Foreskin keratinocyte (primary cell): ENCODE measurements at places on chromosomes 2 and 18. TPM values are rescaled to one million over a fixed set of nuclear protein-coding genes. Genes with fewer than 3 reads are reported as not detected.

The PTPRN gene
- not detected in 2 replicates for total RNA-seq

The KIF5C gene
- 0.07 and 0.11 TPM in 2 replicates for total RNA-seq

The ANKRD30B gene
- not detected in 2 replicates for total RNA-seq

The FOXI3 gene
- 0.04 TPM in 1 of 2 replicates, not detected in the other for total RNA-seq

The RAD51AP2 gene
- 0.04 and 0.10 TPM in 2 replicates for total RNA-seq

The HSBP1L1 gene
- total RNA-seq = 23.9 and 26.1 TPM in 2 replicates

The GDF7 gene
- not detected in 2 replicates for total RNA-seq

The ANTXR1 gene
- 30.3 and 31.0 TPM in 2 replicates for total RNA-seq

The GALNT14 gene
- 42.0 and 46.3 TPM in 2 replicates for total RNA-seq

The CGREF1 gene
- 0.49 and 1.6 TPM in 2 replicates for total RNA-seq

GRCh38 chr2:156892467-156893281 is 364.8 kb upstream of the GALNT5 start:
- peak; percentile 82 for DNase-seq

DNA sequence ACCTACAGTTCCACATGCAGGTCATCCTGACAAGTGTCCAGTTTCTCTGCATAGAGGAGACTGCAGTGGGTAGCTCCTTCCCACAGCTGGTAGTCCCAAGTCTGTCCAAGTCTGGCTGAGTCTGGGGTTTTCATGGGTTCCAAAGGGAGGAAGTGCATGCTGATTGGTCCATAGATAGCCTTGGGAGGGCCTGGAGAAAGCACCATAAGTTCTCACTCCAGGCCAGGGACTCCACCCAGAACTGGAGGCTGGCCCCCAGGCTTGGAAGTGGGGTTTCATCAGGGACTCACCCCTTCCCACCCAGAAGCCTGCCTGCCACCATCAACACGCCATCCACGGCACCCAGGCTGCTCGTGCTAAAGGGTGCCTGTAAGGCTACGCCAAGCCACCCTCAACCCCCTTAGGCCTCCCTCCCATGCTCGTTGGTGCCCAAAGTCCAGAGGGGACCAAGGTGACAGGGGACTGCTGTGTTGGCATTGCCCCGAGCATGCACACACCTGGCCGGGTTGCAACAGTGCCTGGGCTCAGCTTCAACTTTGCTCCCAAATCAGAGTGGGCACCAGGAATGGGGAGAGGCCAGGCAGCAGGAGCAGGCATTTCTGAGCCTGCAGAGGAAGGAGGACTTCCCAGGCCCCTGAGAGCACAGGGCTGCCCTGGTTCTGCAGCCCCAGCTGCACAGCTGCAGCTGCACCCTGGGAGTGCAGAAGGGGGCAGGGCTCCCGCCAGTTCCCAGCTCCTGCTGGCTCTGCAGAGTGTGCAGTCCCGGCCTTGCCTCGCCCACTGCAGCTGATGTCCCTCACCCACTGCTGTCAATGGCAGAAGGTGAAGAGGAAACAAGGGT is 116.5 kb upstream of the MAP2 start:
- DNase-seq = no peak

- peak; percentile 15 for DNase-seq
Measured at GRCh38 chr2:223314811-223315210, 262.8 kb downstream of the KCNE4 start.

DNA sequence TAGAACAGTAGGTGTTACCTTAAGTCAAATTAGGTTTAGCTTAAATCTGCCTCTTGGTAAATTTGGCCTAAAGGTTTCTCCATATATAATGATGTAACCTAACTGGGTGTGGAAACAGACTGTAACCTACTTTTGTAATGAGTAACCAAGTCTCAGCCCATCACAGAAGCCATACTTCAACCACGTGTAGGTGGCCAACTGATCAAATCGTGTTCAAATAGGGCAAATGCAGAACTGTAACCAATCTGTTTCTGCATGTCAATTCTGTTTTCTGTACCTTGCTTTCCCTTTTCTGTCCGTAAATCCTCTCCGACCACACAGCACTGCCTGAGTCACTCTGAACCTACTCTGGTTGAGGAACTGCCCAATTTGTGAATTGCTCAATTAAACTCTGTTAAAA is 34.0 kb upstream of the PLA2R1 start:
- peak; percentile 51 for DNase-seq

DNA sequence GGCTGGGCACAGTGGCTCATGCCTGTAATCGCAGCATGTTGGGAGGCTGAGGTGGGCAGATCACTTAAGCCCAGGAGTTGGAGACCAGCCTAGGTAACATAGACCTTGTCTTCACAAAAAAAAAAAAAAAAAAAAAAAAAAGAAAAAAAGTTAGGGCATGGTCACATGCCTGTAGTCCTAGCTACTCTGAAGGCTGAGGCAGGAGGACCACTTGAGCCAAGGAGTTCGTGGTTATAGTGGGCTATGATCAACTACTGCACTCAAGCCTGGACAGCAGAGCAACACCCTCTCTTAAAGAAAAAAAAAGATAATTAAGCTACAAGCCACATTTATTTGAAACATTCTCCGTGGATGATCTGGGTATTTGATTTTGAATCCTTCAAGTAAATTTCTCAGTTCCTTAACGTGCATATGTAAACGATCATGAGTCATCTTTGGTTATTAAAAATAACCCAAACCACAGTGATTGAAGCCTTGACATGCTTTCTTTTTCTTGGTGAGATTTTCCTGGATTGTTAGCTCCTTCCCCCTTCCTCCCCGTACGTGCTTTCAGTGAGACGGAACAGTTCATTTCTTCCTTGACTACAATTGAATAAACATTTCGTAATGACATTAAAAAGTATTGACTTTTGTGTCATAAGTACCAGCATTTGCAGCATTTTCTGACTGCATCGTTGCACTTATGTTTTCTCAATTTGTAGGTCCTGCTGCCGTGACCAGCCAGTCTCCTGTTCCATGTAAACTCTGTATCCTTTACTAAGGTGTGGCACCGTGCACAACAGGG is 20.3 kb downstream of the RMC1 start:
- no peak for DNase-seq

GRCh38 chr18:3246635-3247239 is 864 bp upstream of the MYL12A start:
- DNase-seq = no peak

DNA sequence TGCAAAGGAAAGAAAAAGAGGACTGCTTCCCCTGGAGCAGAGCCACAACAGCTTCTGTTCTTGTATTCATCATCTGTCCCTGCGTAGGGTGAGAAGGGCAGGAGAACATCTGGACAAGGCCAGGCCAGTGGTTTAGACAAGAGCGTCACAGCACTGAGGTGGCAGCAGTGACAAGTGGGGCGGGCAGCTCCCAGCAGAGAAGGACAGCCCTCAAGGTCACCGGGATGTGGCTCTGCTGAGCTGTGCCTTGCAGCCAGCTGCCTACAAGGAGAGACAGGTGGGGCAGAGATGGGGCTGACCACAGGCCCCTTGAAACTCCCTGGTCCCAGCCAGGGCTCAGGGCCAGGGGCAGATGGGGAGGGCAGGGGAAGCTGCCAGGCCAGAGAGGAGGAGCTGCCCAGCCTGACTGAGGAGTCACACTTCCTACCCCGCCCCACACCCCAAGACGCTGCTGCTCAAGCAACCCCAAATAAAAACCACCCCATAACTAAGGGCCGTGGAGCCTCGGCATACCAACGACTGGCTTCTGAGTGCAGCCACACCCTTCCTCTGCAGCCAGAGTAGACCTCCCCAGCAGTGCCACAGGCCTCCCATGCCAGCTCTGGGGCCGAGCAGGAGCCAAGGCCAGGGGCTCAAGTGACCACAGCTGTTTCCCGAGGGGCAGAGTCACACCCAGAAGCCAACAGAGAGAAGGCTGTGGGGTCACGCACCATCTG is 5.4 kb downstream of the RAB11FIP5 start:
- no peak for DNase-seq

DNA sequence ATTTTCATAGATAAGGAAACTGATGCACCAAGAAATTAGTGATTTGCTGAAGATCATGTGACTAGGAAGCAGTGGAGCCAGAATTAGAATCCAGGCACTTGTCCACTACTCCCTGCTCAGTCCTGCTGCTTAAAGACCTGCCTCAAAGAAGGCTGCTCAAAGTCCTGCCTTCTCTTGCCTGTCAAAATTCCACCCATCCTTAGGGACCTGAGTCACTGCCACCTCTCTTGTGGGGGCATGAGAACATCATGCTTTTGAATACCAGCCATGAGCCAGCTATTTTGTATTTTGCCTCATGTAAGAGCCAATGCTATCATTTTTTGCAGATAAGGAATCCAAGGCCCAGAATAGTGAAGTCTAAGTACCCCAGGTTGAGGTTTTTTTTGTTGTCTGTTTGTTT is 47.1 kb downstream of the DDX1 start:
- peak; percentile 43 for DNase-seq

- no peak for DNase-seq
Measured at GRCh38 chr2:36360063-36360462, 4.5 kb downstream of the CRIM1 start.

DNA sequence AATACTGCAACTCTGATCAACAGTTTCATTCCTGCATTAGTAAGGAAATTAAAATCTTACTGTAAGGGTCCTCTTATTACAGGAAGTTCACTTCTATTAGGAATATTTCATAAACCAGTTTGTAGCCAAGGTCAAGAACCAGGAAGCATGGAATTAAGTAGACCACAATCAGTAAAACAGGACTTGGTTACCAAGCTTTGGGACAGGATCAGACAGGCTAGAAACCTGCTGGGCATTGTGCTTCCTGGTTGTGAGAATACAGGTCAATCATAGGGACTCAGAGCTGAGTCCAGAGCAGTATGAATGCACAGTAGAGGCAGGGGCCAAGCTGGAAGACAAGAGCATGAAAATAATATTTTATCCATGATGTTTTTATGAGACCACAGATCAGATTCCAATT is 248.0 kb downstream of the IKZF2 start:
- peak; percentile 45 for DNase-seq

DNA sequence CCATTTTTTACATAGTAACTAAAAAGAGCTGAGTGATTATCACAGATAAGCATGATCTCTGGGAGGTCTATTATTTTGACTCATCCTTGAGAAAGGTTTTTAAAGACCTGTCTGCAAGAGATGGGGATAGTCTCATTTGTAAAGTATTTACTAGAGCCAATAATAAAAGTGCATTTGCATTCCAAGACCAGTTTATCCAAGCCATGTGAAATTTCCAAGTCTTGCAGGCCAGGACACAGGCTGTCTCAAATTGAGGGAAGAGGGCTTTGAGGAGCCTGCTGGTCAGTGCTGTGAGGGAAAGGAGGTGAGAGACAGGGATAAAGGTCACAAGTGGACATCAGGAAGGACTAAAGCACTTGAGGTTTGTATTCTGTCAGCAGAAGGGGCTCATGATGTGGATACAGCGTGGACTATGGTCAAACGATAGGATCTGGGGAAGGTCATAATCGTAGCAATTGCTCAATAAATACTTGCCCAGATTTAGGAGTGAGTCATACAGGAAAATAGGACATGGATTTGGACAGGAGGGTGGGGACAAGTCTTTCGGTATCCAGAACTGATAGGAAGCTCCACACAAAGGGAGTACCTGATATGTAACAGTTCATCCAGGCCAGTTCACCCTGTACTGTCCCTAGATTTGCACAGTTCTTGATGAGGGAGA is 6.6 kb upstream of the CDH2 start:
- DNase-seq = peak; percentile 28

GRCh38 chr2:236985761-236986339 is 99.8 kb upstream of the COPS8 start:
- no peak for DNase-seq

DNA sequence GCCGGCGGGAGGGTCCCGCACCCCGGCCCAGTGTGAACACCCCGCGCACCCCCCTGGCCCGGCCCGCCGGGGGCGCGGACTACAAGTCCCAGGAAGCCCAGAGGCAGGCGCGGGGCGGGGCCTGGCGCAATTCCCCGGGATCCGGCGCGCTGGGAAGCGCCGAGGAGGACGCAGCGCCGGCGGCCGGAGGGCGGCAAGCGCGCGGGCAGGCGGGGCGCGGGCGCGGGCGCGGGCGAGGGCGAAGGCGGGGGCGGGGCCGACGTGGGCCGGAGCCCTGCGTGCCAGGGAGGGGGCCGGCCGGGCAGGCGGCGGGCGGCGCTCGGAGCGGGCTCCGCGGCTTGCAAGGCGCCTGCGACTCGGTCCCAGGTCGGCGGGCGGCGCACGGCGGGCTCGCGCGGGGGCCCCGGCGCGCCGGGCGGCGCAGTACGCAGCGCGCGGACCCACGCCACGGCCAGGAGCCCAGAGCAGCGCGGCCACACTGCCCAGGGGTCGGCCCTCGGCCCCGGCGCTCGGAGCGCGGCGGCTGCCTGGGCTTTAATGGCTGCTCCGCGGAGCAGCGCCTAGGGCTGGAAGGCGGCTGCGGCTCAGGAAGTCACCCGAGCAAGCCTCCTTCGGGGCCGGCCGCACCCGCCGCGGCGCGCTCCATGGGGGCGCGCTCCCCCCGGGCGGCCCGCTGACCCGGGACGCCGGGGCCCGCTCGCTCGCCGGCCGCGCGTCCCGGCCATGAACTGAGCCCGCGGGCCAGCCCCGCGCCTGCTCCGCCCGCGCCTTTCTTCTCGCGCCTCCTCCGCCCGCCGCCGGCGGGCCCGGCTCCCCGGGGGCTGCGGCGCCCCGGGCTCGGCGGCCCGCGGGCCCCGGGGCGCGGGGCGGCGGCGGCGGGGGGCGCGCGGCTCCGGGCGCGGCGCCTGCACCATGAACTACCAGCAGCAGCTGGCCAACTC is at the start of gene AGAP1:
TSS of gene AGAP1 (plus strand) at position 269 of the 941 bp plus-strand sequence.
- DNase-seq = peak; percentile 30

- no peak for DNase-seq
Measured at GRCh38 chr2:236334122-236334876, 70.1 kb upstream of the ASB18 start.

- DNase-seq = no peak
Measured at GRCh38 chr18:56473400-56474024, 164.9 kb downstream of the TXNL1 start.

GRCh38 chr2:60067006-60067405 is 486.4 kb downstream of the BCL11A start:
- no peak for DNase-seq

DNA sequence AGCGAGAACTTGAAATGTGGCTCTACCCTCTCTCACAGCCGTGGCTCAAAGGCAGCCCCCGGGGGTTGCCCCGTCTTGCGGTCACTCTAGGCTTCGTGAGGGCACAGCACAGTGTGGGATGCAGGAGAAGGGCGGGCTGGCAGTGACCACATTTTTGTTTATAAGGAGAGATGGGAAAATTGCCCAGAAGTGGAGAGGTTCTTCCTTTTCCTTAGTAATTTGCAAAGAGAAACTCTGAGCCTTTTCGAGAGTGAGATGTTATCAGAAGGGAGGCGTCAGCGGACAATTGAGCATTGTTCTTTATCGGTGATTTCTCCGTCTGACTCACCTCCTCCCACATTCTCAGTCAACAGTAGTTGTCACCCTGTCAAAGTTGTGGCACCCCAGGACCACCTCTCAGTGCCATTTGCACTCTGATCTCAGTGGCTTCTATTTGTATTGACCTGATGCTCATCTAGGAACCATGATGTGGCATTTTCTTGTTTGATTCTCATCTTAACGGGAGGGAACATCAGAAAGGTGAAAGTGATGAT is 89.6 kb downstream of the ACAA2 start:
- no peak for DNase-seq

- peak; percentile 62 for DNase-seq
Measured at GRCh38 chr2:216692636-216693413, 2.5 kb downstream of the IGFBP5 start.

GRCh38 chr2:31079665-31080064 is 58.6 kb downstream of the GALNT14 start:
- no peak for DNase-seq
